ENCODE measurements at places on chromosomes 7 and 10. TPM values are rescaled to one million over a fixed set of nuclear protein-coding genes. Genes with fewer than 3 reads are reported as not detected.

DNA sequence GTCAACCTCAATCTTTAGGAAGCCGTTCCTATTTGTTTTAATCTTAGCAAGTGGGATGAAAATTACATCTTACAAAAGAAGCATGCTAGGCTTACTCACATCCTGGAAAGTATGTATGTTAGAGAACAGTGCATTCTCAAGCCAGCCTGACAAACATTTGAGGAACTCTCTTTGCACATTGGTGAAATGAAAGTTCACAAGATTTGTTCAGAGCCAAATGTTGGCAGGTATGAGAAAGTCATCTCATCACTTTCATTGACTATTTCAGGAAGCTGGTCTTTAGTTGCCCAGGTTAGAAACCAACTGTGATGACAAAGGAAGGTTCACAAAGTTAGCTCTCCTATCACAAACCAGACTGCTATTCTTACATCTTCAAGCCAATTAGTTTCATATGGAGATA is 57.1 kb downstream of the ABCB1 start:
- H3K27me3 ChIP-seq: no peaks in the 10 kb centered on the region
- DNase-seq: no peak
- no peak overlapping the region for H3K27ac ChIP-seq
- H3K4me3 ChIP-seq: no peak overlapping the region

GRCh38 chr7:13639396-13639795 is 350.1 kb downstream of the ETV1 start:
- H3K4me3 ChIP-seq: no peak overlapping the region
- H3K27me3 ChIP-seq: no peaks in the 10 kb centered on the region
- no peaks in the 10 kb centered on the region for H3K4me1 ChIP-seq

DNA sequence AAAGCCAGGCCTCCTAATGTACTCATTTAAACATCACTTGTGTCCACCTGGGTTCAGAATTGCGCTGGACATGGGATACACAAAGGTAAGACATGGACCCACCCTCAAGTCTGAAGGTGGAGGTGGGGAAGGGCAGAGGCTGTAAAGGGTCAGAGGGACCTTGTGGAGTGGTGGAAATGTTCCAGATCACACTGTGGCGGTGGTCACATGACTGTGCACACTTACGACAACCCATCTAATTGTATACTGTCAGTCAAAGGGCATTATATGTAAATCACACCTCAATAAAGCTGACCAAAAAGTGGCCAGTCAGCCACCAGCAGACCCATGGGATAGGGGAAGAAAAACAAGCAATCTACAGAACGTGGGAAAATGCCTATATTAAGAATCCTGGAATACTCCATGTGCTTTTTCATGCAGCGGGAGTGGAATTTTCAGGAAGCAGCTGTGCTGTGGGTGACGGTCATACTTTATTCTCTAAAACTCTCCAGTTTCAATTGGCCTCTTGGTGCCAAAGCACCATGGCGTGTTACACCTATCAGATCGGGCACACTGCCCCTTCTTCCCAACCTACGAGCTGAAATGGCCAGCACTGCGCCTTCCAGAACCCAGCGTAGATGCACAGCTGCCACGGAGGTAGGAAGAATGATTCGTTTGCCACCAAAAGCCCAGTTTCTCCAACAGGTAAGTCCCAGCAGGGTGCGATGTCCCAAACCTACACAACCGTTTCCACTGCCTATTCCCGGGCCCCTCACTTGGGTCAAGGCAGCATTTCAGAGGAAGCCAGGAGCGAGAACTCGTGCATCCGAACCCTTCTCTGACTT is 69.8 kb downstream of the PRKAG2 start:
- H3K4me1 ChIP-seq: peaks cover 7% of the 10 kb centered on the region
- no peak for DNase-seq
- no peaks in the 10 kb centered on the region for H3K27me3 ChIP-seq
- no peak overlapping the region for H3K4me3 ChIP-seq
- no peak overlapping the region for H3K27ac ChIP-seq
- no peaks in the 10 kb centered on the region for H3K36me3 ChIP-seq

- no peak for DNase-seq
- H3K4me3 ChIP-seq: no peak overlapping the region
- no peaks in the 10 kb centered on the region for H3K27me3 ChIP-seq
- H3K4me1 ChIP-seq: no peaks in the 10 kb centered on the region
- H3K36me3 ChIP-seq: peaks cover 2% of the 10 kb centered on the region
- H3K27ac ChIP-seq: no peak overlapping the region
Measured at GRCh38 chr10:62399211-62399610, 25.0 kb downstream of the ZNF365 start.

- no peaks in the 10 kb centered on the region for H3K27me3 ChIP-seq
- H3K4me1 ChIP-seq: no peaks in the 10 kb centered on the region
- DNase-seq: no peak
- no peak overlapping the region for H3K4me3 ChIP-seq
- H3K27ac ChIP-seq: no peak overlapping the region
Measured at GRCh38 chr7:57482-58255, 134.7 kb upstream of the FAM20C start.

The UPK3B gene
- 5.3 TPM for total RNA-seq

The ALOX5 gene
- 93.5 TPM for total RNA-seq
